ENCODE measurements at places on chromosomes 16 and 17.

DNA sequence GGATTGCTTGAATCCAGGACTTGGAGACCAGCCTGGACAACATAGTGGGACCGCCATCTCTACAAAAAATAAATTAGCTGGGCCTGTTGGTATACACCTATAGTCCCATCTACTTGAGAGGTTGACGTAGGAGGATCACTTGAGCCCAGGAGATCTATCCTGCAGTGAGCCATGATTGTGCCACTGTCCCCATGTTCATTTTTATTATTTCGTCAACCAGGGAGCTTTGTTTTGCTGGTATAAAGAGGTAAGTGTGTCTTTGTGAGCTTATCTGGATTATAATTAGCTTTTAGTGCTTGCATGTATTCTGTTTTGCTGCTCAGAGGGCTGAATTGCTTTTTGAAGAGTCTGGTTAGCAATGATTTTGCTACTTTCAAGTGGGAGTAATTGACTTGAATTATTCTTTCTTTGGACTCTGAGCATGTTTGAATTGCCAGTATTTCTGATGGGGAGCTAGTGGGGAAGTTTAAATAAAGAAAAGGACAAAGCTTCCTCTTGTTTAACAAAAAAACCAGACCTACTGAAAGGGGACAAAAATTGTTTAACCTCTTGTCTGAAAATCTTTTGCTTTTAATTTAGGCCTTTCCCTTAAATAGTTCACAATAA is 31.6 kb upstream of the BCAS3 start:
- no peak for DNase-seq

DNA sequence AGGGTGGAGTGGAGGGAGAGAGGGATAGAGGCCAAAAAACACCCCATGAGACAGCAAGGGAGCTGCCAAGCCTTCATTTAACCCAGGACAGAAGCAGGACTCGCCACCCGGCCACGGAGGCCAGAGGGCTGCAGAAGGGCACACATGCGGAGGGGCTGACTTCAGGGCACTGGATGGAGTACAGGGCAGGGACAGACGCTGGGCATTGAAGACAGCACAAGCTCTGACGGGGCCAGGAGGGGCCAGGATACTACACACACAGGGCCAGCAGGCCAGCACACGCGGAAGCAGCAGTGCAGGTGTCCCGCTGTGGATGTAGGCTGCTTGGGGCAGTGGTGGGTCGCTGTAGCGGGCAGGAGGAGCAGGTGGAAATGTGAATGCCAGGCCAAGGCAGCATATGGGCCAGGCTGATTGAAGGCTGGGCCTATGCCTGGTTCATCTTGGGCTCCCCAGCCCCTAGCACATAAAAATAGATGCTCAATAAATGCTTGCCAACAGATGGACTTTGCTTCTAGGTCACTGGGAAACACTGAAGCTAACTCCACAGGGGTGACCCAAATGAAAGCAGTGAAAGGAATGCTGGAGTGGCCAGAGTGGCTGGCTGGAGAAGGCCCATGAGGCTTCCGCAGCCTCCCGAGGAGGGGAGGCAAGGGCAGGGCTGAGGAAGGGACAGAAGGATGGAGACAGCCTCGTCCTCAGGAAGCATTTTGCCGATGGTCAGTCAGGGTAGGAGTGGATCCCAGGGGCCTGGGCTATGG is 61.6 kb downstream of the GNA13 start:
- DNase-seq = no peak

- DNase-seq = no peak
These were observed 6.2 kb downstream of the NACA2 start for GRCh38 chr17:61584866-61585265.

GRCh38 chr16:1043881-1044451 is 28.6 kb upstream of the SSTR5 start:
- no peak for DNase-seq

- peak; percentile 71 for DNase-seq
These were observed 55.3 kb downstream of the WDR45B start for GRCh38 chr17:82592767-82593589.

- DNase-seq = no peak
These were observed 3.3 kb downstream of the FOXF1 start for GRCh38 chr16:86513471-86514277.

GRCh38 chr16:30406795-30407101 is 658 bp upstream of the ZNF771 start:
- DNase-seq = no peak

GRCh38 chr16:28218109-28218508 is 6.3 kb upstream of the XPO6 start:
- peak; percentile 74 for DNase-seq

DNA sequence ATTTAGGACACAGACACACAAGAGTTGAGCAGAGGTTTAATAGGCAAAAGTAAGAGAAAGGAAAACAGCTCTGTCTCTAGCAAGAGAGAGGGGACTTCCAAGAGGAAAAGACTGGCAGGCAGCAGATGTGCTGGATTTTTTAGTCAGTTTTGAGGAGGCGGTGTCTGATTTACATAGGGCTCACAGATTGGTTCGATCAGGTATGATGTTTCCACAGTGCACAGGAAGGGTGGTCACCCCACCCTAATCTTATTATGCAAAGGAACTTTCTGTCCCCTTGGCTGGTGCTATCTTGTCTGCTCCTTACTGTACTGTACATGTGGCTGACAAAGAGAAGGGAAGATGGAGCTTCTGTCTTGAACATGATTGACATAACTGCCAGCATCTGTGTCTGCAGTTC is 25.3 kb downstream of the BFAR start:
- peak; percentile 18 for DNase-seq

- DNase-seq = no peak
These were observed 1.9 kb downstream of the DRG2 start for GRCh38 chr17:18089613-18090012.

DNA sequence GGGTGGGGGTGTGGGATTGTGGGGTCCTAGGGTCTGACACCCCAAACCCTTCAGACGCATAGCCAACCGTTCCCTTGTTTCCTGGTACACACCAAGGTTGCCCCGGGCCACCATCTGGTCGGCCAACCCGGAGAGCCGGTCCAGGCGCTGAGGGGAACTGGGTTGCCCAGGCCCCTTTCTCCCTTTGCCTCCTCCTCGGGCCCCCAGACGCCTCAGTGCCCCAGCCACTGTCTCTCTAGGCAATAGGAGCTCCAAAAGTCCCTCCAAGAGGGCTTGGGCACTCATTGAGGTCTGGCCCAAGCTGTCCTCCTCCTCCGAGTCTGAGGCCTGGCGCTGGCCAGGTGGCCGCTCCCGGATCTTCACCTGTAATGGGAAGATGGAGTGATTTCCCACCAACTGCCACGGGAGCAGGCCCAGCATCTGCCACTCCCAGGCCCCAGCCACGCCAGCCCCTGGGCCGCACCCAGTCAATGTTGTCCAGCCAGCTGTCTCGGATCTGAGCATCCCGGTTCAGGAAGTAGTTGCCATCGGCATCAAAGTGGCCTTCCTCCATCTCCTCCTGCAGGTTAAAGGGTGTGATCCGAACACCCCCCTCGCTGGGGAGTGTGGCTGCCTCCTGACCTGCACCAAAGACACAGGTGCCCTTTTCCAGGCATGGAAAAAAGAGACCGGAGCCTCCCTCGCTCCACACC is 1.5 kb downstream of the CD2BP2 start:
- no peak for DNase-seq

- DNase-seq = no peak
These were observed 632 bp downstream of the BAIAP3 start for GRCh38 chr16:1333854-1334700.

DNA sequence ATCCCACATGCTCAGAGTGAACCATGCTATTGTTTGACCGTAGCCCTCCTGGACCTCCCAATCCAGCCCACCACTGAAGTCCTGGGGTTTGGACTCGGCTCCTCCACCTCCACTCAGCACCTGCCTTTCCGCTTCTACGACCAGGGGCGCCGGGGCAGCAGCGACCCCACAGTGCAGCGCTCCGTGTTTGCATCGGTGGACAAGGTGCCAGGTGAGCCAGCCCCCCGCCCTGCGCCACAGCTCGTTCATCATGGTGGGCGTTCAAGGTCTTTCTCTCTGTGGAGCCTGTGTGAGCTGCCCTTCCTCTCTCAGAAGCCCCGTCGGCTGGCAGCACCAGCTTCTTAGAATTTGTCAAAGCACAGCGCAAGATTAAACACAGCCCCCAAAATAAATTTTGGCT is 130.1 kb downstream of the SOCS1 start:
- no peak for DNase-seq

- DNase-seq = no peak
These were observed 841 bp upstream of the GPT2 start for GRCh38 chr16:46883353-46883689.

GRCh38 chr17:70338946-70339354 is 169.6 kb downstream of the KCNJ2 start:
- no peak for DNase-seq

DNA sequence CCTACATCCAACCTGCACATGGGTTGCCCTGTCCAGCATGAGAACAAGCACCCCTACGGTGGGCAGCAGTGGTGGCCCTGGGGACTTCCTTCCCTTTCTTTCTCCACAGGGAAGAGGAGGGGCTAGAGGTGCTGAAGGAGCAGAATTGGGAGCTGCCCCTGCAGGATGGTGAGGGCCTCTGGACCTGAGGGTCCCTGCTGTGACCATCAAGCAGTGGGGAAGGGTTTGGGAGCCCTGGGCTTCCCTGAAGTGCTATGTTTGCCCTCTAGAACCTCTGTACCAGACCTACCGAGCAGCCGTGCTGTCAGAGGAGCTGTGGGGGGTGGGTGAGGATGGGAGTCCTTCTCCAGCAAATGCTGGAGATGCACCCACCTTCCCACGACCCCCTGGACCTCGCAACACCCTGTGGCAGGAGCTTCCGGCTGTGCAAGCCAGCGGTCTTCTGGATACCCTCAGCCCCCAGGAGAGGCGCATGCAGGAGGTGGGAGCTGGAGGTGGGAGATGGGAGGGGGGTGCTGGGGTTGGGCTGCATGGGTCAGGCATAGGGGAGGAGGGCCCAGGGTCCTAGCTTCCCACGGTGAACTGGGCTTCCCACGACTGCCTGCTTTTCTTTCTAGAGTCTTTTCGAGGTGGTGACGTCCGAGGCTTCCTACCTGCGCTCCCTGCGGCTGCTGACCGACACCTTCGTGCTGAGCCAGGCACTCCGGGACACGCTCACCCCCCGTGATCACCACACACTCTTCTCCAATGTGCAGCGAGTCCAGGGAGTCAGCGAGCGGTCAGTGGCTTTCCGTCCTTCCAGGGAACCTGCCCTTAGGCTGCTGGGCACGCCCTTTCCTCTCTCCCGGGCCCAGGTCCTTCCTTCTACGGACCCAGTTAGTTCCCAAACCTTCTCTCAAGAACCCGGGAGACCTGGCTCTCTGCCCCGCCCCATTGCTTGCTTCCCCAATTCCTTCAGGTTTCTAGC is 5.0 kb downstream of the ARHGEF15 start:
- DNase-seq = no peak

- no peak for DNase-seq
These were observed 196.0 kb downstream of the RAB11FIP4 start for GRCh38 chr17:31587462-31587861.

GRCh38 chr16:86910161-86910769 is 331.9 kb downstream of the FOXL1 start:
- no peak for DNase-seq

All from dermis blood vessel endothelial cell (primary cell).